ENCODE measurements at places on chromosomes 16 and 17. TPM values are rescaled to one million over a fixed set of nuclear protein-coding genes. Genes with fewer than 3 reads are reported as not detected.

Gene CRISPLD2
- total RNA-seq = 2.0 TPM

Gene GLIS2
- total RNA-seq = 1.5 TPM

Gene GP1BA
- total RNA-seq = not detected

Gene RCVRN
- not detected for total RNA-seq

Gene KRTAP9-2
- total RNA-seq = not detected

Gene SLC6A4
- total RNA-seq = not detected

Gene GPRC5C
- total RNA-seq = 48.8 TPM
